ENCODE measurements at places on chromosomes 6 and 20.

DNA sequence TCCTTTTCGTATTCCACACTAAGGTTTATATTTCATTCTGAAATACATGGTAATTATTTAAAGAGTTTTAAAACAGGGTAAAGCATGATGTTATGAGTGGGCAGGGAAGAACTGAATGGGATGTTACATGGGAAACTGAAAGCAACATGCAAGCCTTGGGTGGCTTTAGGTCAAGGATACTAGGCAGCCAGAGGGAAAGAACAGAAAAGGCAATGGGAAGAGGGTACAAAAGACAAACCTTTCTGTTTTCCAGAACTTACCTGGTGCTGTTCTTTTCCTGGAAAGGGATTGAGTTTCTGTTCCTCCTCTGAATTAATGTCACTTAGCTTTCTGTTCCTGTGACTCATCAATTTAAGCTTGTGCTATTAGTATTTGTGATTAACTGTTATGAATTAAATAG, 71.2 kb upstream of the SMIM8 start:
- no peak for DNase-seq

GRCh38 chr20:35515341-35515740, 14.1 kb downstream of the C20orf173 start:
- no peak for DNase-seq

DNA sequence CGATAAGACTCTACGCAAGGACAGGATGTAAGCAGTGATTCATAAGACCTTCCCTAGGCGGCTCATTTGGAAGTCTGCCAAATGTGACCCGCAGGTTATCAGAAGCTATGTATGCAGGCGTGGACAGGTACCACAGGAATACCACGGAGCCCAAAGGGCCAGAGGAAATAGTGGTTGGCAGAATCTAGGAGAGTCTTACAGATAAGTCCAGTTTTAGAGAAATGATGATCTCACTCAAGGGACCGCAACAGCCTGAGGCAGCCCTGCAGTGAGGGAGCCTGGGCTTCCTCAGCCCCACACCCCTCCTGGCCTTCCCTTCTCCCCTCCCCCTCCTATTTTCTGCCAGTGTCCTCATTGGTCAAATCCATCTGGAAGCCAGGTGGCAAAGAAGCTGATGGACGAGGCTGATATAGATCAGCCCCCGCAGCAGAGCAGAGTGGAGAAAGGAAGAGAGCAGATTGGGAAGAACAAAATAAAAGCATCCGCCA, 110.6 kb downstream of the FNDC1 start:
- DNase-seq: no peak

DNA sequence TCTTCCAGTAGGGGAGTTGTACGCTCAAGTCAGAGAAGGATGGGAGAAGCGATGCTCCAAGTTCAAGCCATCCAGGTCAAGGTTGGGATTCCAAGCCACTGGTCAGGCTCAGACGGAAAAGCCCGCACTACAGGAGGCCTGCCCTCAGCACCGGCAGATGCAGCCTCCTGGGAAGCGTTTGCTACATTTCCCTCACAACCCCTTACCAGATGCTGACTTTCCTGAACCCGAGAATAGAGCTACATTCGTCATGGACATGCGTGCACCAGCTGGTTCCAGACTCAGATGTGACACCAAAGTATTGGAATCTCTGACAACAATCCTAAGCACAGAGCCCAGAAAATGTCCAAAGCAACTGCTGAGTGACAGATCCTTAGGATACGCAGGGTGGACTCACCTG, 174.8 kb downstream of the SASH1 start:
- no peak for DNase-seq

DNA sequence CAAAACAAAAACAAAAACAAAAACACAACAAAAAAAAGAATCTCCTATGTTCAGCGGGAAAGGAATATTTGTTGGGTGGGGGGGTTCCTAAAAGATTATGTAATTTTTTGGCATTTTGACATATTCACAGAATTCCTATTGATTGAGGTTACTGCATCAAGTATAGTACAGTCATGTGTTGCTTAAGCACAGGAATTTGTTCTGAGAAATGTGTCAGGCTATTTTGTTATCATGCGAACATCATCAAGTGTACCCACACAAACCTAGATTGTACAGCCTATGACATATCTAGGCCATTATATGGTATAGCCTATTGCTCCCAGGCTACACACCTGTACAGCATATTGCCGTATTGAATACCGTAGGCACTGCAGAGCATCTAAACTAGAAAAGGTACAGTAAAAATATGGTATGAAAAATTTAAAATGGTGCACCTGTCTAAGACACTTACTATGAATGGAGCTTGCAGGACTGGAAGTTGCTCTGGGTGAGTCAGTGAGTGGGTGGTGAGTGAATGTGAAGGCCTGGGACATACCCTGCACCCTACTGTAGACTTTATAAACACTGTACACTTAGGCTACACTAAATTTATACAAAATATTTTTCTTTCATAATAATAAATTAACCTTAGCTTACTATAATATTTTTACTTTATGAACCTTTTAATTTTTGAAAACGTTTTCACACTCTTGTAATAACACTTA, 110.6 kb downstream of the CDKAL1 start:
- DNase-seq: no peak

DNA sequence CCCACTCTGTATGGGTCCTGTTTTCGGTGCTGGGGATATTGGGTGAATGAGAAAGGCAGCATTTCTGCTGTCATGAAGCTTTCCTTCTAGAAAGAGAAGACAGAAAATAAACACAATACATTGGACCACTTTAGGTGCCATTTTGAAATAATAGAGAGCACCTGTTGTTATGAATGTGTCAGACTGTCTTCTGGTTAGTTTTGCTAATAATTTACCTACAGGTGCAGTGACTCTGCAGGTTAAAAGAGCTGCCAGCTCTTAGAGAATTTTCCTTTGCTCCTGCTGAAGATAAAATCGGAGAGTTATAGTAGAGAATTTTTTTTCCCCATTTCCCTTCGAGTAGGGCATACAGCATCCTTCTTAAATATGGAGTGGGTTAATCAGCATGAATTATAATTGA, 21.9 kb upstream of the GCLC start:
- DNase-seq: no peak

DNA sequence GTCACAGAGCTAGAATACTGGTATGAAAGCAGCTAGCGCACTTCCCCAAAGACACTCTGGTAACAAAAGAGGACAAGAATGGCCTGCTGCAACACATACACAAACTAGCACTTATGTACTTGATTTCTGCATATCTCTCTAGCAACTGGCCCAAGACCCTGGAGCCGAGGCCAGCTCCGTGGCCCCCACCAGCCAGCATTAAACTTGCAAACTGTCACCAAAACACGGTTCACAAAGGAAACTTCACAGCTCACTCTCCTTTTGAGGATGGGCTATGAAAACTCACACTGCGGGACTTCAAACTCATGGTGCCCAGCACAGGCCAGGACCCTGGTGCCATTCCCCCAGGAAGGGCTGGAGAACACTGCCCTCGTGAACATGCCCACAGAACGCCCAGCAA, 115.9 kb upstream of the RPS6KA2 start:
- no peak for DNase-seq

DNA sequence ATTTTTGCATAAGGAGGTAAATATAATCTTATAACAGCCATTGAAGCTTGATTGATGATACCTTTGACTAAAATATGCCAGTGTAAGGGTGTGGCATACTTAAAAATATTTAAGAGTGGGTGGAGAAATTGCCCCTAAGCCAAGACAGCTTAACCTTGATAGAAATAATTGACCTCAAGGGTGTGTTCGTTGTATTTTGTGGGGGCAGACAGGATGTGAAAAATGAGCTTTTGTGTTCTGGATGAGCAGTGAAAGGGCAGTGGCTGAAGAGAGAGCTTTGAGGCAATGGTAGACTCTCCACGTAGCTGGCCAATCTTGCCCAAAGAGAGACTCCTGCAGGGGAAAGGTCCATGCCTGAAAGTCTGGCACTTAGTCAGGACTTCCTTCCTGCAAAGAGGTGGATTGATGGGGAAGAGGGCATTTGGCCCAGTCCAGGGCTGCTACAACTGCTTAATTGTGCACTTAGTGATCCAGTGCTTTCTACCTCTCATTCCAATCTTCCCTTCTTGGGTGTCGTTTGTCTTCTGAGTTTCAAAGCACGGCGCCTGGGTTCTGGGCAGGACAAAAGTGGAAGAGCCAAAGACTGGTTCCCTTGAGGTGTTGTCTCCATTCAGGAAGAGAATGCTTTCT, 15.6 kb upstream of the CD109 start:
- no peak for DNase-seq

GRCh38 chr6:2980465-2980855, 9.1 kb upstream of the SERPINB6 start:
- no peak for DNase-seq

GRCh38 chr6:135675862-135676261, 175.6 kb upstream of the PDE7B start:
- DNase-seq: peak; percentile 56

DNA sequence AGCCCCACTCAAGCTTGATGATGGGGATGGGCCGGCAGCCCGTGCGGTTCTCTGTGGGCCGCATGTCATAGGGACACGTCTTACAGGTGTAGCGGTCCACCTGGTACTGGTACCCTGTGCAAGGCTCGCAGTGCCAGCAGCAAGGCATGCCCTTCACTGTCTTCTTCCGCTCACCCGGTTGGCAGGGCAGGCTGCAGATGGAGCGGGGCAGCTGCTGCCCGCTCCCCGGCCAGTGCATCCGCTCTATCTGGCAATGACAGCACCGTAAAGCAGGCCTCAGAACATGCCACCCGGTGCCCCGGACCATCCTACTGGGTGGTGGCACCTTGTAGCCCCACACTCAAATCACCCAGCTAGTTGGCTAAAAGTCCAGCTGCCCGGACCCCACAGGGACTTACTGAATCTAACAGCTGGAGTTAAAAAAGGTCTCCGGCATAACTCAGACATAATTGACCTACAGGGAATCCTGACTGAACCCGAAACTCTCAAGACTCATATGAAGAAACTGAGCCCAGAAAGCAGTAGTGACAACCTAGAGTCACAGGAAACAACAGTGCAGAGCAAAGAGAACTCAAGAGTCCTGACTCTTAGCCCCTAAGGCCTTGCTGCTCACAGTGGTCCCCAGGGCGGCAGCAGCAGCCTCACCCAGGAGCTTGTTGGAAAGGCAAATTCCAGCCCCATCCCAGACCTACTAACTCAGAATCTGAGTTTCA, 109.4 kb downstream of the GRM4 start:
- no peak for DNase-seq

- no peak for DNase-seq
These were observed 210.8 kb upstream of the FUT9 start for GRCh38 chr6:95804847-95805541.

DNA sequence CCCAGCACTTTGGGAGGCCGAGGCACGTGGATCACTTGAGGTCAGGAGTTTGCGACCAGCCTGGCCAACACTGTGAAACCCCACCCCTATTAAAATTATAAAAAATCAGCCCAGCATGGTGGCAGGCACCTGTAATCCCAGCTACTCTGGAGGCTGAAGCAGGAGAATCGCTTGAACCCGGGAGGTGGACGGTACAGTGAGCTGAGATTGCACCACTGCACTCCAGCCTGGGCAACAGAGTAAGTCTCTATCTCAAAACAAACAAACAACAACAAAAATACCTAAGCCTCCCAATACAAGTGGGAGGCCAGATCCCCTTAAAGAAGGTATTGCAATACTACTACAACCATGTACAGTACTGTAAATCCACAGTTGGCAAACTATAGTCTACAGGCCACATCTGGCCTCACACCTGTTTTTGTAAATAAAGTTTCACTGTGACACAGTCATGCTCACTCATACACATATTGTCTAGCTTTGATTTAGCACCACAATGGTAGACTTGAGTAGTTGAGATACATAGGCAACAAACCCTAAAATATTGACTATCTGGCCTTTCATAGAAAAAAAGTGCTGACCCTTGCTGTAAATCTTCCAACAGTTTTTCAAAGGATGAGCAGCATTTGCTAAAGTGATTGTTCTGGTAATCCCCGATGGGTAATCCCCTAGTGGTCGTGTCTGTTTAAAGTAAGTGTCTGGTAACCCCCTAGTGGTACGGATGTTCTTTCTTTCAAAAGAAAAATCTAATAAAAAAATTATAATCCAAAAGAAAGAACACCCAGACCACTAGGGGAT, 202.0 kb downstream of the RNGTT start:
- no peak for DNase-seq
